ENCODE measurements at places on chromosomes 2 and 18.

- no peak for DNase-seq
These were observed 106.7 kb upstream of the MCFD2 start for GRCh38 chr2:47022186-47022765.

DNA sequence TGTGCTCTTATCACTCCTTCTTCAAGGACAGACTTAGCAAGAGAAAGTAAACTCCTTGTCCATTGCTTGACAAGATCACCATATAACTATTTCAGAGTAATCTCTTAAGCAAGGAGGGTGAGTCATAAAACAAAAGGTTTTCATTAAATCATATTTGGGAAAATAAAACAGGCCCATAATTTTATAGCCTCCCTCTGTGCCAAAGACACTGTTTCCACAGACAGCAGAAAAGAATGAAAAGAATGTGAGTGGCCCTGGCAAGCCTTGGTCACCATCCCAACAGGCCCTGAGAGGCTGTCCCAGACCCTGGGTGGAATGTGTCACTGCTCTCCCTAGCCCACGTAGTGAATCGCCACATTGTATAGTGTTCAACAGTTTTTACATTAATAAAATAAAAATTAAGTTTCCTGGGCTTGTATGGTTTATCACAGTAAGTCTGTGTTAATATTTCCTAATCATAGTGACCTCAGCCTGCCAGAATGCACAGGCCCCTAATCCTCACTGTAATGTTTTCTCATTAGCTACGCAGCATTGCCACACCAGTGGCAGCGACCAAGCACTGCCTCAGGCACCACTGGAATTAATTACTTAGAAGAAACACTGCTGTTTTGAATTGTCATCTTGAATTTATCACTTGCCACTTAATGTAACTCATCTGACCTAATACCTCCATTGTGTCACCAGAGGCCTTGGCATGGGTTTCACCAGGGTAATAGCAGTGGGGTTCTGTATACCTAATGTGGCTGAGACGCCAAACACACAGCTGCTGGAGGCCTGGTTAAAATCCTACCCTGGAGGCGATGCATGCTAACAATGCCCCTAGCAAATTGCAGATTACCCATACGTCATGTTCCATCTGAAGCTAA, 401.9 kb downstream of the LNPK start:
- no peak for DNase-seq

- DNase-seq: no peak
These were observed 55.9 kb upstream of the SP3 start for GRCh38 chr2:174020926-174021662.

DNA sequence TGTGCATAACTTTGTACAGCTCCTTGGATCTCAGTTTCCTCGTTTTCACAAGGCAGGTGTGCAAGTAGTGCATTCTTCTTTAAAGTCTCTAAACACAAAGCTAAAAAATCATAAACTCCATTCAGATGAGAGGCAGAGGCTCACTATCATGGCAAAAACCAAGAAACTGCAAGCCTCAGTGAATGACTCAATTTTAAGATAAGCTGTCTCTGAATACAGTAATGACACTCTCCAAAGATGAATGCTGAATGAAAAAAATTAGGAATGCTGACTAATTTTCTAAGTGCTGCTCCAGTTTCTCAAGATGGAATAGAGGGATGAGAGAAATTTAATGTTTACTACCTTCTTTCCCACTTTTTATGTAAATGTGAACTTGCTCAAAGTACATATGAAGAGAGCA, 17.2 kb downstream of the B4GALT6 start:
- no peak for DNase-seq

DNA sequence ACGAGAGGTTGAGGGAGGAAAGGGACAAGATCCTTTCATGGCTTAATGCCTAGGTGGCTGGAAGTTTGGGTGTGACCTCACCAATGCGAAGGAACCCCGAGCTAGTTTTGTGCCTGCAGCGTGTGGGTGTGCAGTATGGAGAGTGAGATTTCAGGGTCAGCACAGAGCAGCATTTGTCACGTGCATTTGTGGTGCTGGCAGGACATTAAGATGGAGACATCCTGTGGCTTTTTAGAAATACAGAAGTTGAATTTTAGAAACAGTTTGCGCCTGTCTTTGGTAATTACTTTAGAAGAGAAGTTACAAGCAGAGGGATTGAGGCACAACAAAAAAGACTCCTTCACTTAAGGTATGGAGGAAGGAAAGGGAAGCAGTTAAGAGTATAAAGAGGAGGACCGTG, 258.2 kb upstream of the THUMPD2 start:
- DNase-seq: no peak
